ENCODE measurements at places on chromosomes 7 and 10.

GRCh38 chr10:58932126-58932525 is 244.3 kb upstream of the PHYHIPL start:
- DNase-seq, result no peak

DNA sequence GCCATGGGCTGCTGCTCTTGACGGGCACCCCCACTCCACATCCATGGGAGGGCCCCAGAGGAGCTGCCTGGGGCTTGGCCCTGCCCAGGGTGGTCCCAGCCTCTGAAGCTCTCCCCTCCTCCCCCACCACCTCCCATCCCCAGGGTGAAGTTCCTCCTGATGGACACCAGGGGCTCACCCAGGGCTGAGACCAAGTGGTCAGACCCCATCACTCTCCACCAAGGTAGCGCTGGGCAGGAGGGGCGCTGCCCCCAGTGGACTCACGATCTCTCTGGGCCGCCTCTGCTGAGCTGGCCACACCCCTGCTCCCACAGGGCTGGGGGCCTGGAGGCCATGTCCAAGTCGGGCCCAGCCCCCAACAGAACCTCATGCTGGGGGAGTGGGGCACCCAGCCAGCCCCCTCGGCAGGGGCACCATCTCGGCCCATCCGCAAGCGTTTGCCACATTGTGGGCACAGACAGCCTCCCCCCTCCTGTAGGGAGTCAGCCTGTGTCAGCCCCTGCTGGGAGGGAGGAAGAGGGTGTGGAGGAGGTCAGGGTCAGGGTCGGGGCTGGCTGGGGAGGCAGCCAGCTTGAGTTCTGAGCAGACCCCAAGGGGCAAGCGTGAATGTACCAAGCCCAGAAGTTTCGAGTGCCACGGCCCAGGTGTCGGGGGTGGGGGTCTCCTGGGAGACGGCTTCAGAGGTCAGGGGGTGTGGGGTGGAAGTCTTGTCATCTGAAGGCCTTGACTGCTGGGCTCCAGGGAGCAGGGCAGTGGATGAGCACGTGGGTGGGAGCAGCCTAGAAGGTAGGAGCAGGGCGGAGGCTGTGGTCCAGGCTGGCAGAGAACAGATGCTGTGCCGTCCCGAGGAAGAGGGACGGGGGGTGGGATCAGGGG is 2.8 kb downstream of the UPK3B start:
- DNase-seq, result no peak

DNA sequence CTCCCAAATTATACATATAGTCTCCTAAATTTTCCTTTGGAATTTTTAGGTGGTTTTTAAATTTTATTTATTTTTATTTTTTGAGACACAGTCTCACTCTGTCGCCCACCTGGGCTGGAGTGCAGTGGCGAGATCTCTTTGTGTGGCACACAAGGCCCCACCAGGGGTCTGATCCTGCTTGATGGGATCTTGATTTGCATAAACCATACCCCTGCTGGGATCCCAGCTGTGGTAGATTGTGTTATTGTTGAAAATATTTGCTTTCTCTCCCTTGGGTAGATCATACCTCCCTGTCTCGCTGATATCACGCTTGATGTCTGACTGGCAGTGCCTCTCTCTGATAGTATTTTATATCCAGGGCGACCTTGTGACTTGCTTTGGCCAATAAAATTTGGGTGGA is 5.6 kb upstream of the MUC3A start:
- DNase-seq, result no peak

DNA sequence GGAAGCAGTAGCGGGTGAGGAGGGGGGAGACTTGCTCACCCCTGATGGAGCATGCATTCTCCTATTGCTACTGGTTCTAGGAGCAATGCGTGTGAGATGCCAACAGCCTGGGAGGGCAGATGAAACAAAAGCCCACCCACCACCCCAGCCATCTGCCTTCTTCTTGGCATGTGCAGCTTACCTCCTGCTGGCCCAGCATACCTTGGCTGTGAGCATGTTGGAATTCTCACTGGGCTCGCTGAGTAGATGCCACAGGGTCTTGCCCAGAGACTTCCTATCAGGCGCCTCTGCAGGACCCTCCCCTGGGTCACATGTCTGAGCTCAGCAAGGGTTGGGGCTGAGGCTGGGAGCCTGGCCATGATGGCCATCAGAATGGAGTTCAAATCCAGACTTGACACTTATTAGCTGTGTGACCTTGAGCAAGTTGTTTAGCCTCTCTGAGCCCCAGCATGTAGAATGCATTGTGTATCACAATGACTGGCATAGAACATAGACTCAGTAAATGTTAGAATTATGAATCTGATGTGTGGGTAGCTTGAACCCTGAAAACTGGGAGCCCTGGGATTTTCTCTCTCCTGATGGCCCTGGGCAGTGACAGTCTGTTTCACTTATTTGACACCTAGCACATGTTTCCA is 38.2 kb downstream of the CDH23 start:
- DNase-seq, result no peak

DNA sequence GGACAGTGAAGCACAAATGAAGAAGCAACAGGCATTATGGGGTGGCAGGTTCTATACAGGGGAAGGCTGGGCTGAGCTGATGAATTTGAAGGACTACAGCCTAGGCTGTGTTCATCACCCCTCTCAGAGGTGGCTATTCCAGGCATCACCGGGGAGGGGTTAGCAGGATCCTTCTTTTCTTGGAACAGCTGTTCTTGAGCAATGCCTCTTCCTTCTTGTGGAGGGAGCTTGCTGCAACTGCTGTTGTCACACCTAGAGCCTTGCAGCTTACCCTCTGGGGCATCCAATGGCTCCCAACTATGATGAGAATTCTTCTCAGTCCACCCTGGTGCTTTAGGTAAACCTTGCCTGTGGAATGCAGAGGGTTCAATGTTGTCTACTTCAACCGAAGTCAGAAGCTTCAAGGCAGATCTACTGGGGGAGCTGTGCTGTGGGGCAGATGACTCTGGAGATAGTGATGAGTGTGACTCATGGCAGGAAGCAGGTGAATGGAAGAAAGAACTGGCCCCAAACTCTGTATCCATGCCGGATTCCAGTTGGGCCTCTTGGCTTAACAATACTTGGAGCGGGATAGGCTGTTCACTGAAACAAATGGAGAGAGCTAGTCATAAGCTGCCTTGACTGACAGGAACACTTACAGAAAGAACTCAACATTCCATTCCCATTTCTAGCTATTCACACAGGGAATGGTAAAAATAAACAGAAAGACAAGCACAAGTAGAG is 21.5 kb upstream of the PPP3CB start:
- DNase-seq, result no peak

DNA sequence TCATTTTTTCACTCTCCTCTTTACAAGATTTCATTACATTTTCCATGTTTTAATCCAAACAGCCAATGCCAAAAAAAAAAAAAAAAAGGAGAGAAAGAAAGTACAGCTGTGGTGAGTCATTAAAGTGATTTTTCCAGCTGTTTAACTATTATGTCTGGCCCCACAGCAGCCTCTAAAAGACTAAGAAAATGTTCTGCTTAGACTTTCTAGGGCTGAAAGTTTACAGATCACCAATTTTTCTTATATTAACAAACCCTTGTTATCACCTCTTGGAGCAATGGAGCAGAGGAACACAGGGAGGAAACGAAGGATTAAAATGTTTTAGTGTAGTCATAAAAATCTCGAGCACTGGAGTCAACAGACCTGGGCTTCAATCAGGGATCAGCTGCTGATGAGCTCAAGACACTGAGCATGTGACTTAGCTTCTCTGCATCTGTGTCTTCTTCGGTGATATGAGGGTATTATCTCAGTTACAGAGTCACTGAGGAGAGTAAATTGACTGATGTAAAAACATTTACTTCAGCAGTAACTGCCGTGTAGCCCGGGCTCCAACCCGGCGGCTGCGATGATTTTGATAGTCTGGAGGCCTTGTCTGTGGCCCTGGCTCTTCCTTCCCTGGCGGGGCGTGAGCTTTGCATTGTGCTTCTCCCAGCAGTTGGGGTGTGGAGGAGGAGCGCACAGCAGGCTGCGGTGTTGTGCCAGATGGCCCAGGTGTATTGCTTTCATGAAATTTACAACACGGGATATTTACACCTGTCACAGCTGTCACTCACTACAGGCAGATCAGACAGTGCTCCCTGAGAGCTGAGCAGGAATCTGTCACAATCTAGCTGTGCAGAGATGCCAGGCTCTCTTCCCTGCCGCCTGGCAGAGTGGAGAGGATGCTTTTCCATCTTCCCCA is 298.3 kb upstream of the FZD8 start:
- no peak for DNase-seq

DNA sequence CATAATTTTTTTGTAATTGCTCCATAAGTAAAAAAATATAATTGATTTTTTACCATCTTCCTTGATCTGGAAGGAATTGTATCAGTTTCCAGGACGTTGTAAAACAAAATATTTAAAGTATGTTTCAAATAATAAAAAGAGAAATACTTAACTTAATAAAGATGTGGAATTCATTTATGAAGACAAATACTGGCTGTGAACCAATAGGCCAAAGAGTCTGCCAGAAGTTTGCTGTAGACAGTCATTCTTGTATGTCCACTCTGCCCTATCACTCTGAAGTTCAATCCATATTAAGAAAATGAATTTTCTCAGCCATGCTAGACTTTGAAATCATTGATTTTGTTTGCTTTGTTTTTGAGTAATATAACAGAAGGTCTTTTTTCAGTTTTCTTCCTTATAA is 256.4 kb downstream of the TRIL start:
- DNase-seq, result no peak
